Thymus (tissue), 14 donors: ENCODE measurements at places on chromosomes 4 and X. TPM values are rescaled to one million over a fixed set of nuclear protein-coding genes. Genes with fewer than 3 reads are reported as not detected.

Gene GLRA2
- total RNA-seq, result not detected

Gene HTRA3
- total RNA-seq, result 1.5 TPM

DNA sequence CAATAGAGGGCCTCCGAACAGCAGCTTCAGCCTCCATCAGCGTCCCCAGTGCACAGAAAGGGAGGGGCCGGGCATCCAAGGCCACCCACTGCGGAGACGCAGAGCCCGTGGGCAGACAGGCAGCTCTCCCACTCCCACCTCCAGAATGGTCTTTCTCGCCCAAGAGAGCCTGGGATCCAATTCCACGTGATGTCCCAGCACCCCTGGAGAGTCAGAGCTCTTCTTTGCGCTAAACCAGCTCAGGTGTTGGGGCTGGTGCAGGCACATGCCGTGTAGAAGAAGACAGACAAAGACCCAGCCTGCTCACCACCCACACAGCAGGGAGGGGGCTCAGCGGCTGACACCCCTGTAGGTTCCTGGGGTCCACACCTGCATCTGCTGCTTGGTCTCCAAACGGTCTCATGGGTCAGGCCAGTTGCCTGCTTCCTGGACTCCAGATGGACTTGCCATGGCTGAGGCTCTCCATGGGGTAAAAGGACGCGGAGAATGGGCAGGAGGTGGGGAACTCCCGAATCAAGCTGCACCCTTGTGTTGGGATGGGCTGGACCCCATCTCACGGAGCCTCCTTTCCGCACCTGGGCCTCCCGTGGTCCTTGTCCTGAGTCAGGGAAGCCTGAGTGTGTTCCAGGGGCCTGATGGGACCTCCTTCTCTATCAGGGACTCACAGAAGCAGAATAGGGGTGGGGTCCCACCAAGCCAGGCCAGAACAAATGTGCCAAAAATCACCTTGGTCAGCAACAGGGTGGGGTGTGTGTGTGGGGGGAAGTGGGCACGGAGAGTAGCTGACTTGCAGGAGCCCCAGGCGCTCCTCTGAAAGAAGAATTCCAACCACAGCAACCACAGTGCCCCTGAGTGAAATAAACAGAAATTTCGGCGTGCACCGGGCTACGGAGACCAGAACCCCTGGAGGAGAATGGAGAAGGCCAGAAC, 11.6 kb upstream of the ASMTL start:
- peak overlapping the region; percentile 69 for H3K27ac ChIP-seq
- no peaks in the 10 kb centered on the region for H3K27me3 ChIP-seq
- H3K36me3 ChIP-seq, result peaks cover 15% of the 10 kb centered on the region
- no peak overlapping the region for H3K4me3 ChIP-seq

- peaks cover 2% of the 10 kb centered on the region for H3K36me3 ChIP-seq
- no peak for DNase-seq
- H3K27me3 ChIP-seq, result no peaks in the 10 kb centered on the region
- no peak overlapping the region for H3K27ac ChIP-seq
- H3K4me3 ChIP-seq, result no peak overlapping the region
- H3K4me1 ChIP-seq, result no peaks in the 10 kb centered on the region
Observed at GRCh38 chrX:70386235-70386634, 36.9 kb upstream of the GDPD2 start.

GRCh38 chr4:183173580-183174526, 74.8 kb downstream of the WWC2 start:
- no peaks in the 10 kb centered on the region for H3K4me1 ChIP-seq
- no peak overlapping the region for H3K27ac ChIP-seq
- no peak for DNase-seq

DNA sequence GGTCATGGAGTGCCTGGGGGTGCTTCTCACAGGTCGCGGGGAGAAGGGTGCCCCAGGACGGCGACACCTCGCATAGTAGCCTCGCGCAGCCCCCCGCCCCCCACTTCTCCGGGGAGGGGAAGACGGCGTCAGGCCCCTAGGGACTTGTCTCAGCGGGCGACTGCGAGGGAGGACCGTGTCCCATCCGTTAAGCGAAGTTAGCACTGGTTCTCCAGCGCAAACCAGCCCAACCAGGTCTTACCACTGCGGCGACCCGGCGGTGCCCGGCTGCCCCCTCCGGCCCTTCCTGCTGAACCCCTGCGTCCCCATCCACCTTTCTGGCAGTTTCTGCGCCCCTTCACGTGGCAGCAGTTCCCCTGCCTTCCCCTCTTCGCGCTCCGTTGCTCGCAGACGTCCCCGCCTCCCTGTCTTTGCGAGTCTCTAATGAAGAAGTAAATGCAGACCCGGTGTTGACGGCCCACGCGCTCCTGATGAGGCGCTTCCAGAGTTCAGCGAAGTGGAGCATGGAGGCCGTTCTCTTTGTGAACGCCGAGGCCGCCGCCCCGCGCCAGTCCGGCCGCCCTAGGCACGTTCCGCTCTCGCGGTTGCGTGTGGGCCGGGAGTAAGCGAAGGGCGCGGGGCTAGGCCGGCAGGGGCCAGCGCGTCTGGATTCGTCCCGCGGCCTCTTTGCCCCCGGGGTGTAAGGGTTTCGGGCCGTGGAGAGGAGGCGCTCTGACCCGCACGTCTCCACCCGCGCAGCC, 3.0 kb downstream of the SLIT2 start:
- DNase-seq, result no peak
- H3K4me1 ChIP-seq, result peaks cover 8% of the 10 kb centered on the region
- H3K36me3 ChIP-seq, result no peaks in the 10 kb centered on the region
- peaks cover 57% of the 10 kb centered on the region for H3K27me3 ChIP-seq
- H3K4me3 ChIP-seq, result peak overlapping the region; percentile 4

- H3K4me1 ChIP-seq, result no peaks in the 10 kb centered on the region
- no peaks in the 10 kb centered on the region for H3K27me3 ChIP-seq
- DNase-seq, result no peak
- no peaks in the 10 kb centered on the region for H3K36me3 ChIP-seq
- H3K4me3 ChIP-seq, result no peak overlapping the region
Observed at GRCh38 chrX:29617725-29618124, 597.6 kb upstream of the MAGEB2 start.

DNA sequence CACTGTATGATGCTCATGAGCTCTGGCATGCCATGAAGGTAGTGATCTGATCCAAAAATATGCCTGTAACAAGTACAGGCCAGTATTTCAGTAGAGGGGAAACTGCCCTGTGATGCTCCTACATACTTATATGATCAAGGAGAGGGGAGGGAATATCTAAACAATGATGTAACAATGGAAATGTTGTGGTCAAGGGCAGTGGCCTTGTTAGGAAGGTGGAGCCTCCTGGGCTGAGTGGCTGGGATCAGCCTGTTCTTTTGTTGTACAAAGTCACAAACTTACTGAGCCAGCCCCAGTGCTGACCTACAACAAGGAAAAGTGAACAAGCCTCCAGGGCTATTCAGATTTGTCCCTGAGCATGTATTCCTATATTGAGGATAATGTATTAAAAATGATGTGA, 70.3 kb downstream of the ANXA10 start:
- no peak for DNase-seq
- H3K27me3 ChIP-seq, result no peaks in the 10 kb centered on the region
- H3K4me3 ChIP-seq, result no peak overlapping the region
- no peaks in the 10 kb centered on the region for H3K36me3 ChIP-seq

DNA sequence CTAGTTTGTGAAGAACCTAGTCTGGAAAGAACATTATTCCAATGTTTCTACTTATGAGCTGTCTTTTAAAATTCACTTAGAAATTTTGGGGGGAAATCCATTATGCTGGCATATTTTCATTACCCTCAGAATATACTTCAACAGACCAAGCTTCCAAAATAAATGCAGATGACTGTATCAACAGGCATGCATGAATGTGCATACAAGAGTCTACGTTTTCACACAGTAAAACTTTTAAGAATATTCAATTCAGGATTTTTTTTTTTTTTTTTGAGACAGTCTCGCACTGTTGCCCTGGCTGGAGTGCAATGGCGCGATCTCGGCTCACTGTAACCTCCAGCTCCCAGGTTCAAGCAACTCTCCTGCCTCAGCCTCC, 49.7 kb downstream of the ABCG2 start:
- no peak overlapping the region for H3K27ac ChIP-seq
- DNase-seq, result no peak
- H3K36me3 ChIP-seq, result no peaks in the 10 kb centered on the region
- no peaks in the 10 kb centered on the region for H3K4me1 ChIP-seq
- H3K27me3 ChIP-seq, result no peaks in the 10 kb centered on the region

- no peak overlapping the region for H3K4me3 ChIP-seq
- no peaks in the 10 kb centered on the region for H3K27me3 ChIP-seq
- no peak for DNase-seq
- H3K36me3 ChIP-seq, result peaks cover 13% of the 10 kb centered on the region
- H3K4me1 ChIP-seq, result peaks cover 79% of the 10 kb centered on the region
Observed at GRCh38 chrX:71105628-71106027, 912 bp downstream of the CXorf65 start.

- no peak overlapping the region for H3K4me3 ChIP-seq
- no peak for DNase-seq
- H3K36me3 ChIP-seq, result no peaks in the 10 kb centered on the region
- no peaks in the 10 kb centered on the region for H3K27me3 ChIP-seq
- no peak overlapping the region for H3K27ac ChIP-seq
Observed at GRCh38 chrX:2299871-2300270, 200.9 kb downstream of the DHRSX start.

Gene RS1
- 0.05 TPM for total RNA-seq

Gene HAUS7
- 19.1 TPM for total RNA-seq

Gene ASMT
- total RNA-seq, result 0.05 TPM

DNA sequence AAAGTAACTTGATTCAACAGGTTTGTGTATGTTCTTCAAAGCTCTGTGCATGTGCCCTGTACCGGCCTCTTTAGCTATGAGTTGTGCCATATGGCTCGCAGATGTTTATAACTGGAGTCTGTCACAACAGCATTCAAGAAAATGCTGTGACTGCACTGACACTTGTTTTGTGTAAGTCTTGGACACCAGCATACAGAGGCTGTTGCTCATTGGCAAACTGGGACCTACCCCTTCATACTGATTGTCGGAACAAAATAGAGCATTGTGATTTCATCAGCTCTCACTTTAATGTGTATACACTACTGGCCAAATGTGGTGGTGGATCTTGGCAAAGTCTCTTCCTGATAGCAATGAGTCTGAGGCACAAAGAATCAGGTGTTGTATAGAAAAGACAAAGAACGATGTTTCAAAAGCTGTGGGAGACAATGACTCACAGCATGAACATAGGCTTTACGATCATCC, 133.9 kb downstream of the EGF start:
- no peak for DNase-seq
- no peaks in the 10 kb centered on the region for H3K36me3 ChIP-seq
- peaks cover 14% of the 10 kb centered on the region for H3K4me1 ChIP-seq
- no peak overlapping the region for H3K27ac ChIP-seq
- H3K4me3 ChIP-seq, result no peak overlapping the region

Gene ITM2A
- total RNA-seq, result 679 TPM

Gene PARM1
- 27.2 TPM for total RNA-seq

Gene SATL1
- 0.09 TPM for total RNA-seq

Gene RHOH
- total RNA-seq, result 109 TPM

Gene CYLC1
- total RNA-seq, result not detected

GRCh38 chrX:56107320-56107719, 124.8 kb upstream of the KLF8 start:
- no peak for DNase-seq
- no peaks in the 10 kb centered on the region for H3K27me3 ChIP-seq
- H3K36me3 ChIP-seq, result no peaks in the 10 kb centered on the region
- no peaks in the 10 kb centered on the region for H3K4me1 ChIP-seq
- H3K4me3 ChIP-seq, result no peak overlapping the region

Gene PDGFRA
- total RNA-seq, result 10.0 TPM

DNA sequence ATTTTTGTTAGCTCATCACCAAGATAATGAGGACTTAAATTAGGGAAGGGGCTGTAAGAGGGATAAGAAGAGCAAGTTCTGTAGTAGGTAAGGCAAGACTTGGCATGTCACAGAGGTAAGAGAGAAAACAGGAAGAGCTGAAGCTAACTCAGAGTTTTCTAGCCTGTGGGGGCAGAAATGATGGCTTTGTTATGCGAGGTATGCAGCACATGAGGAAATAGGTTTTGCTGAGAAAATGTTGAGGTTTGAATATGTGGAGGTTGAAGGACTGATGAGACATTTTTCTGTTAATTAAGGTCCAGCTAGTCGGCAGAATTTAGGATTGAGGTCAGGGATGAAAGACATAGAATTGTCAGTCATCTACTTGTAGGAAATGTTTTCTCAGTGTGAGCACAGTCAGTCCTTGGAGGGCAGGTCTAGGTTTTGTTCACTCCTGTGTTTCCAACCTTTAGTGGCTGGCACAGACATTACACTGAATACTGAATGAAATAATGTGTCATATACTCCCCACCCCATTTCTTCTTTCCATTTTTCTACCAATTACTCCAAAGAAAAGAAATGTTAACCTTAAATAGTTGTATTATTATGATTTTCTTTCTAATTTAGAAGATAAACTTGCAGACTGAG, 154.0 kb upstream of the AADAT start:
- H3K4me3 ChIP-seq, result no peak overlapping the region
- no peak overlapping the region for H3K27ac ChIP-seq
- H3K36me3 ChIP-seq, result no peaks in the 10 kb centered on the region
- no peaks in the 10 kb centered on the region for H3K27me3 ChIP-seq
- no peaks in the 10 kb centered on the region for H3K4me1 ChIP-seq

GRCh38 chr4:2671267-2671895, 84.8 kb downstream of the TNIP2 start:
- H3K27ac ChIP-seq, result no peak overlapping the region
- no peak for DNase-seq
- peaks cover 72% of the 10 kb centered on the region for H3K36me3 ChIP-seq
- H3K27me3 ChIP-seq, result no peaks in the 10 kb centered on the region

GRCh38 chr4:4752576-4753401, 106.7 kb upstream of the MSX1 start:
- no peak for DNase-seq
- H3K27ac ChIP-seq, result no peak overlapping the region
- H3K27me3 ChIP-seq, result peaks cover 43% of the 10 kb centered on the region
- H3K4me3 ChIP-seq, result no peak overlapping the region

GRCh38 chr4:109015413-109015810, 252.6 kb upstream of the ETNPPL start:
- no peak overlapping the region for H3K4me3 ChIP-seq
- H3K27ac ChIP-seq, result no peak overlapping the region
- no peaks in the 10 kb centered on the region for H3K36me3 ChIP-seq
- H3K27me3 ChIP-seq, result no peaks in the 10 kb centered on the region
- no peaks in the 10 kb centered on the region for H3K4me1 ChIP-seq

Gene MAGIX
- 1.3 TPM for total RNA-seq

- H3K4me1 ChIP-seq, result no peaks in the 10 kb centered on the region
- DNase-seq, result no peak
- no peak overlapping the region for H3K4me3 ChIP-seq
- no peak overlapping the region for H3K27ac ChIP-seq
- H3K27me3 ChIP-seq, result no peaks in the 10 kb centered on the region
Observed at GRCh38 chr4:16692524-16692923, 205.9 kb downstream of the LDB2 start.

Gene FAAH2
- 24.5 TPM for total RNA-seq

Gene GABRA4
- total RNA-seq, result 0.71 TPM

Gene ELK1
- total RNA-seq, result 10.8 TPM

Gene TEX13C
- not detected for total RNA-seq

DNA sequence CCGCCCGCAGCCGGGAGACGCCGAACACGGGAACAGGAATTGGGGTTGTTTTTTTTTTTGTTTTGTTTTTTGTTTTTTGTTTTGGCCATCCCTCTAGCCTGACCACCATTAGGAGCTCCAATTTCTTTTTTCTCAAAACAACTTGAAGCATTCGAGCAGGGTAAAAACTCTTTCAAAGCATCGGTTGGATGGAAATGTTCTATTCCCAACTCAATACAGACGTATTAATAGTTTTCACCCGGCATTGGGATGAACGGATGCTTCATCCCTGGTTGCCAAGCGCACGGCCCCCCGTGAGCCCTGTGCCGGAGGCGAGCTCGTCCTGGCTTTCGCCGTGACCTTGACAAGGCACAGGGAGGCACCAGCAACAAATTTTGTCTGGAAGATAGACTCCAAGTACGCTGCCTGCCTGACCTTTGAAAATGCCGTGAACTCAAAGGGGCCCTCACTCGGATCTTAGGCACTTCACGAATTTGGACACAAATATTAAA, 352 bp upstream of the MAP3K15 start:
- peaks cover 2% of the 10 kb centered on the region for H3K27me3 ChIP-seq
- no peaks in the 10 kb centered on the region for H3K36me3 ChIP-seq
- H3K4me3 ChIP-seq, result no peak overlapping the region
